ENCODE measurements at places on chromosomes 3 and 15.

DNA sequence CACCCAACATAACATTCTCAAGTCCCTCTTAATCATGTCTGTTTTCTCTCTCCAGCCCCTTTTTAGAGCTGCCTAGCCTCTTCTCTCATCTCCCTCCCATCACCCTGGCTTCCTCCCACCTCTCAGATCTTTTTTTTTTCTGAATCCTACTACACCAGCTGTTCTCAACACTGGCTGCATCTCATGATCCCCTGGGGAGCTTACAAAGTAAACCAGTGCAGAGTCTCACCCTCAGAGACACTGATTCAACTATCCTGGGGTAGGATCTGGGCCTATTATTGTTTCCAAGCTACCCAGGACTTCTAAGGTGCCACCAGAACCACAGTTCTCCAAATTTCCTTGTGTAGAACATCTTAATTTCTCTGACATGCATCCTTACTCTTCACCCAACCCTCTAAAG is 50.3 kb upstream of the ACAN start:
- DNase-seq = no peak

- peak; percentile 65 for DNase-seq
Measured at GRCh38 chr3:13461169-13462124, 18.7 kb upstream of the HDAC11 start.

- no peak for DNase-seq
Measured at GRCh38 chr3:108296239-108296638, at the start of gene HHLA2. Gene HHLA2 (plus strand): TSS chr3:108296548. CDS start chr3:108351814, 55,266 bp downstream.

- DNase-seq = no peak
Measured at GRCh38 chr3:84965141-84965540, 6.4 kb downstream of the CADM2 start.

GRCh38 chr3:42778644-42779043 is 5.6 kb upstream of the CCDC13 start:
- DNase-seq = no peak

DNA sequence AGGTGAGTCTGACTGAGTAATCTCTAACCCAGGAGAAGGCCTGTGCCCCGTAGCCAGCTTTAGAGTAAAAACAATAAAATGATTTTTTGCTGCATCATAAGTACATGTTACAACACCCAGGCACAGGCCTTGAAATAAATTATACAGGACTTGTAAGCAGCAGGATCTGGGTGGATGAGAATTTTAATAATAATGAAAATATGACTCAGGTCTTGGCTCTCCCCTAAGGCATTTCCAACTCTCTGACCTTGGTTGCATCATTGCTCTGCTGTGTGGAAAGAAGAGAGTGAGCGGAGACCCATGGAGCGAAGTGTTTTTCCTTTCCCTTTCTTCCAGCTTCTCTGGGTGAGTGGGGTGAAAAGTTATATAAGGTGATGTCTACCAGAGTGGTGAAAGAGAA is 44.6 kb downstream of the EOMES start:
- DNase-seq = no peak

- no peak for DNase-seq
Measured at GRCh38 chr3:120563356-120564022, 32.6 kb upstream of the NDUFB4 start.

DNA sequence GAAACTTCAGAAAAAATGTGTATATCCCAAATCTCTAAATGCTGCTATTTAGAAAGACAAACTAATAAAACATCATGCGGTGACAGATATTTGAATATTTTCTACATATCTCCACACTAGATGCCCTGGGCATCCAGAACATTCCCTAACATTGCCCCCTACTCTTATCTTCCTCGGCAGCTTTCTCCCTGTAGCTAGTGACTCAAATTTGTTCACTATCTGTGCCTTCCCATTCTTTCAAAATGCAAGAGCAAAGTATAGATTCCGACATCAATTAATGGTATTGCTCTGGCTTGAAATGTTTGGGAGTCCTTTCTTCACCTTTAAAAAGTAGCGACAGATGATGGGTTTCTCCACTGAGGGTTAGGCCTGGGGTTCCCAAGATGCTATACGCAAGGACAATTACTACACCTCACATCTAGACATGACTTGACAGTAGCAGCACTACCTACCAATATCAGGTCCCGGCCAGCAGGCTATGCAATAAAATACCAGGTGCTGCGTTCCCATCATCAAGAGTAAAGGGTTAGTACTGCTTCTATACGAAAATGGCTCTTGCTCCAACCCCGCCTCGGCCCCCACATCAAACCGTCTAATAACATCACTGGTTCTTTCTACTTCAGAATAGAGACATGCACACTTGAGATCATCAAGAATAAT is 631 bp downstream of the UBR1 start:
- DNase-seq = peak; percentile 10

GRCh38 chr3:53287131-53287629 is 31.4 kb upstream of the TKT start:
- no peak for DNase-seq

GRCh38 chr3:142973217-142974009 is 9.9 kb upstream of the PAQR9 start:
- DNase-seq = no peak

- DNase-seq = no peak
Measured at GRCh38 chr15:57697588-57697987, 8.9 kb upstream of the POLR2M start.

DNA sequence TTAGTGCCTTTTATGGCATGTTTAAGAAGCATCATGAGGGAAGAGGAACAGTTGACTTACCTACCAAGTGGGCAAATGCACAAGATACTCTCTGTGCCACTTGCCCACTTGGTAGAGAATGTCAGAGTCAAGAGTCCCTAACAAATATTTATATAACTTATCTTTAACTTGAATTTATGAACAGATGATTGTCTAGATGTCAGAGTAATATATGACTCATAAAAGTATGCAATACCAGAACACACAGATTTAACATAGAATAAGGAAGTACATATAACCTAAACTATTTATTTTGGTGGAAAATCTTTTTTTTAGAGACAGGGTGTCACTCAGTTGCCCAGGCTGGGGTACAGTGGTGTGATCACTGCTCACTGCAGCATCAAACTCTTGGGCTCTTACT is 130.0 kb upstream of the NANOGP8 start:
- no peak for DNase-seq

DNA sequence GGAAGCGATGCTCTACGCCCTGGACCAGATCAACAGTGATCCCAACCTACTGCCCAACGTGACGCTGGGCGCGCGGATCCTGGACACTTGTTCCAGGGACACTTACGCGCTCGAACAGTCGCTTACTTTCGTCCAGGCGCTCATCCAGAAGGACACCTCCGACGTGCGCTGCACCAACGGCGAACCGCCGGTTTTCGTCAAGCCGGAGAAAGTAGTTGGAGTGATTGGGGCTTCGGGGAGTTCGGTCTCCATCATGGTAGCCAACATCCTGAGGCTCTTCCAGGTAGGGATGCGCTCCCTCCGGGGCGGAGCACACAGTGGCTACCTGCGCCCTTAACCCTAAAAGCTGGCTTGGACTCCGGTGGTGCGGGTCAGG is 698 bp downstream of the GRM7 start:
- no peak for DNase-seq

DNA sequence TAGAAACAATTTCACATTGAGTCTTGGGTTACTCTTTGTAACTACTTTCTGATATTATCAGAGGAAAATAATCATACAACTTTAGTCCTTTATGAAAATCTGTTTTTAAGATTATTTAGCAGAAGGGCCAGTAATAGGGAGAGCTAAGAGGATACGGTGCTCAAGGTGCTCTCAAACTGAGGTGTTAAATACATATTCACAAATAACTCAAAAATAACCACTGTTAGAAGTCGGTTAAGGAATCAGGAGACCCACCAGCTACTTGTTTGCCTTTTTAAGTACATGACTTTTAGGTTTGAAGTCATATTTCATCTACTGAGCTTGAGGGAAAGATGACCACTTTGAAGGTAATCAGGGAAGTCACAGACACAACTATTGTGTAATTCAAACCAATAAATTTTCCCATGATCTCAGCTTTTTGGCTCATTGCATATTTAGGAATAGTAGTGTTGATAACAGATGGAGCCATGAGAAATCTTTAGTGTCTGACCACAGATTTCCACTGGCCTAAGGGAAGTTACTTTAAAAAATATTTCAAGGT is 1.4 kb upstream of the RSRC1 start:
- no peak for DNase-seq

DNA sequence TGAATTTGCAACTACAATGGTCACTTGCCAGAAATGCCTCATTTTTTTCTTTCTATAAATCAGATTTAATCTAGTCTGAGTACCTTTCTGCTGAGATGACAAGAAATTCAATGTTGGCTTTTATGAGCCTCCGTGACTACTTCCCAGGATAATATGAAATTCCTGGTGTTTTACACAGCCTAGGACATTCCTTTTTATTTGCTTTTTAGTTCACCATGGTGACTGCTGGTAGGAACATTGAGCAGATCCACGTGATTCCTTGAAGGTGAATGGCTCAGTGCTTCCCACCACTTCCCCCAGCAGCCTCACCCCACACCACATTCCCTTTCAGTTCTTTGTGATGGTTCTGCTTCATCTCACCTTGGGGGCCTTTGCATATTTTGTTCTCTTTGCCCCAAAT is 4.3 kb upstream of the NPTN start:
- DNase-seq = no peak

GRCh38 chr15:76064375-76064774 is 4.6 kb downstream of the TMEM266 start:
- DNase-seq = no peak

- DNase-seq = no peak
Measured at GRCh38 chr3:179432451-179432850, 18.8 kb downstream of the GNB4 start.
